ENCODE measurements at places on chromosomes 16 and 17. TPM values are rescaled to one million over a fixed set of nuclear protein-coding genes. Genes with fewer than 3 reads are reported as not detected.

DNA sequence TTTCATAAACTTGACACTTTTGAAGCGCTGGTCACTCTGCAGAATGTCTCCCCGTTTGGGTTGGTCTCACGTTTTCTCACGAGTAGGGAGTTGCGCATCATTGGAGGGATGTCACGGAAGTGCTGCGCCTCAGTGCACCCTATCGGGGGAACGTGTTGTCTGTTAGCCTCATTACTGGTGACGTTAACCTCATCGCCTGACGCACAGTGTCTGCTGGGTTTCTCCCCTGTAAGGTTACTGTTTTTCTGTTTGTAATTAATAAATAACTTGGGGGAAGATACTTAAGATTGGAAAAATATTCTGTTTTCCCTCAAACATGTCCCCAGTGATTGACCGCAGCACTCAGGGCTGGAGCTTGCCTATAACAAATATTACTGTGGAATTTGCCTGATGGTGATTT is 26.7 kb downstream of the VAC14 start:
- H3K27ac ChIP-seq, result no peak overlapping the region
- no peak for DNase-seq
- H3K4me1 ChIP-seq, result peaks cover 6% of the 10 kb centered on the region
- no peaks in the 10 kb centered on the region for H3K27me3 ChIP-seq
- peaks cover 10% of the 10 kb centered on the region for H3K36me3 ChIP-seq

The KRT31 gene
- not detected for total RNA-seq

DNA sequence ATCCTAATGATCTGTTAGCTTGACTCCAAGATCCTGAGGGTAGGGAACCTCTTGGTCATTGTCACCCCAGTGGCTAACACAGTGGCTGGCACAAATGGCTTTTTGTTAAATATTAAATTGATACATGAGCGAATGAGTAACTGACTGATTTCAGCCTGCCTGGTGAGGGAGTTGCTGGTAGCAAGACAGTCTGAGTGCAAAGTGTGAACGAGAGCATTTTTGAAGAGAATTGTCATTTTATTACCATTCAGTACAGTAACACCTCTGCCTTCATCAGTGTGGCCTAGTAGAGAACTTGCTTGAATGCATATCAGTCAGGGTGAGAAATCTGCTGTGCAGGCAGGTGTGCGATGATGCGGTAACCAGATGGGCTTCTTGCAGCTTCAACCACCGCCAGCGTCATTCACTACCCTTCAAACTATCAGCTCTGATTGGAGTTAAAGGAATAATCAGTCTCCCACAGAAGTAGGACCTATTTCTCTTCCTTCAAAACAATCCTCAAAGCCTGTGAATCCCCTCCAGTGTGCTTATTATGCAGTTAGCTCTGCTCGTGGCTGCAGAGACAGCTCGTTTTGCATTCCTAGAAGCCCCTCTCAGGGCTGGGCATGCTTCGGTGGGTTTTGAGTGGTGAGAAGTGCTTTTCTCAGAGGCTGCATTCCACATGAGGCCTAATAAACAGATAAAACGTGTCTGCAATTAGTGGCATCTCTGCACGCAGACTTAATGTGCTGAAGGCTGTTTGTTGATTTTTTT is 29.0 kb downstream of the HEXIM2 start:
- no peaks in the 10 kb centered on the region for H3K4me1 ChIP-seq
- no peak overlapping the region for H3K27ac ChIP-seq
- DNase-seq, result no peak
- H3K4me3 ChIP-seq, result no peak overlapping the region

The KIF19 gene
- not detected for total RNA-seq
